ENCODE measurements at places on chromosomes 5 and 9. TPM values are rescaled to one million over a fixed set of nuclear protein-coding genes. Genes with fewer than 3 reads are reported as not detected.

The ANKRD34B gene
- 0.03 TPM for polyA plus RNA-seq

DNA sequence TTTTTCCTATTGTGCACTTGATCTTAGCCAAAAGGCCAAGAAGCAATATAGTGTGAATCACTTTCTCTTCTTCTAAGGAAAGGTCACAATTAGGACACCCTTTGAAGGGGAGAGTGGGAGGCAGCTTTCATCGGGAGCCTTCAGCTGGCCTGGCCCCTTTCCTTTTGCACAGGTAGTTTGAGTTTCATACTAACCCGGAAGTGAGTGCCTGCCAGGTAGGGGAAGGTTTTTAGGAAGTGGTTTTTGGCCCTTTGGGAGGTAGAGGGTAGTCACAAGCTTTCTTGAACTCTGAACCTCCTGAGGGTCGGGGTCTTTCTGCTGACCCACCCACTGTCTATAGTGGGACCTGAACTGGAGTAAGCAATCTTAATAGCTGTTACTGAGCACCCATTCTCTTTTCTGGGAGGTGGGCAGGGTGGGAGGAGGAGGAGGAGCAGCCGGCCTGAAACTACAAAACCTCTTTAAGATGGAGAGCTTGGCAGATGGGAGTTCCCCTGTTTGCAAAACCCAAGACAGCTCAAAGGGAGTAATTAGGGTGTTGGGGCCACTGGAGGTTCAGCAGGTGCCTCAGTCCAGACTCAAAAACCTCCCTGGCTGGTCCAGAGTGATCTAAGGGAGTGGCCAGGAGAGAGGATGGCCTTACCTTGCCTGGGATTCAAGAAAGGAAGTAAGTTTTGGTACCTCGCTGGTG lies 6.0 kb downstream of the LARP1 start:
- no peak overlapping the region for H3K27ac ChIP-seq
- H3K36me3 ChIP-seq, result no peaks in the 10 kb centered on the region
- H3K4me3 ChIP-seq, result no peak overlapping the region
- no peak for DNase-seq
- H3K4me1 ChIP-seq, result peaks cover 60% of the 10 kb centered on the region
- no peaks in the 10 kb centered on the region for H3K27me3 ChIP-seq

The IFNA13 gene
- not detected for polyA plus RNA-seq

GRCh38 chr5:58985759-58986158 lies 402.9 kb downstream of the RAB3C start:
- DNase-seq, result no peak
- H3K4me1 ChIP-seq, result no peaks in the 10 kb centered on the region
- no peaks in the 10 kb centered on the region for H3K27me3 ChIP-seq

- no peaks in the 10 kb centered on the region for H3K36me3 ChIP-seq
- H3K4me3 ChIP-seq, result no peak overlapping the region
- H3K4me1 ChIP-seq, result no peaks in the 10 kb centered on the region
- DNase-seq, result no peak
Observed at GRCh38 chr5:113108485-113108884, 131.9 kb downstream of the DCP2 start.

The IFNK gene
- polyA plus RNA-seq, result not detected

GRCh38 chr5:154518438-154518867 lies 40.4 kb upstream of the HAND1 start:
- H3K36me3 ChIP-seq, result no peaks in the 10 kb centered on the region
- no peaks in the 10 kb centered on the region for H3K27me3 ChIP-seq
- H3K4me1 ChIP-seq, result no peaks in the 10 kb centered on the region
- no peak overlapping the region for H3K27ac ChIP-seq
- no peak for DNase-seq

- H3K27ac ChIP-seq, result no peak overlapping the region
- H3K4me1 ChIP-seq, result no peaks in the 10 kb centered on the region
- peaks cover 58% of the 10 kb centered on the region for H3K27me3 ChIP-seq
- H3K36me3 ChIP-seq, result no peaks in the 10 kb centered on the region
Observed at GRCh38 chr5:50724-51499, 41.1 kb upstream of the PLEKHG4B start.

The MEF2C gene
- polyA plus RNA-seq, result 83.1 TPM

DNA sequence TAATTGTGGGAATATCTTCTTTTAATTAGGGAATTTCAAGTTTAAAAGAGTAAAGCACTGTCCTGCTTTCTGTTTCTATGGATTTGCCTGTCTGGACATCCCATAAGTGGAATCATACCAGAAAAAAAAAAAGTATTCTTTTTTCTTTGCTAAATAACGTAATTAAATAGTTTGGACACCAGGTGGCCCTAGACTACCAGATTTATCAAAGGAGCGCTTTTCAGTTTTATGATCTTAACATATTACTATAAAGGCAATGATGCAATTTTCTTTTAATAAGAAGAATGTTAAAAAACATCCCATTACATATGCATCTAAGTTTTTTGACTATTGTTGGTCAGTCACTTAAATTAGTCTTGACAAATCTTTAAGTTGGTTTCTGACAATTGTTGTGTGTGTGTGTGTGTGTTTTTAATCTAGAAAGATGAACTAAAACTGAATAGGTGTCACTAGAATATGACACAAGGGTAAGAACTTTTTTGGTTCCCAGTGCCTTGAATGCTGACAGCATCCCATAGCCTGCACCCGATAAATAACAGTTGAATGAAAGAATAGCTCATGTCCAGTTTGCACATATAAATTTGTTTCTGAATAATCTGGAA lies 49.5 kb downstream of the C5orf22 start:
- H3K4me1 ChIP-seq, result no peaks in the 10 kb centered on the region
- no peaks in the 10 kb centered on the region for H3K27me3 ChIP-seq
- H3K4me3 ChIP-seq, result no peak overlapping the region

DNA sequence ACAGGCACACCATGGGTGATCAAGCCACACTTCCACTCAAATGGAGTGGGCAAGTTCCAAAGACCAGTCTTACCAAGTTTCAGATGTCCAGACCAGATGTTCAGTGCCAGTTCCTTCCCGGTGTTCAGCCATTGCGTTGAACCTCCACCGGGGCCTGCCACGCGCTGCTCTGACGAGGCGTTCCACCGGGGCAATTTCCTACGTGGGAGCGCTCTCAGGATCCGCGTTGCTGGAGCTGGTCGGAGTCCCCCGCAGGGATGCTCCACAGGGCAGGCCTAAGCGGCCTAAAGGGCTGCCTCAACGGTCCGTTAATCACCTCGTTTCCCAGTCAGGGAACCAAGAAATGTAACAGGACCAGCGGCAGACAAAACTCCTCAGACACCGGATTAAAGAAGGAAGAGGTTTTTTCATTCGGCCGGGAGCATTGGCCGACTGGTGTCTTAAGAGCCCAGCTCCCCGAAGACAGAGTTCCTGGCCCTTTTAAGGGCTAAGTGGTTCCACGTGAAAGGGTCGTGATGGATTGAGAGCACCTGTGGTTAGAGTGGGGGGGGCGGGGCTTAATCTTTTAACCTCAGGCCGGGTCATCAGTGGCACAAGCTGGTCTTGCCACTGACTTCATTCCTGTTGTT lies 35.7 kb upstream of the PPP1R26 start:
- peak; percentile 43 for DNase-seq
- no peaks in the 10 kb centered on the region for H3K36me3 ChIP-seq
